ENCODE measurements at places on chromosomes 11 and 22. TPM values are rescaled to one million over a fixed set of nuclear protein-coding genes. Genes with fewer than 3 reads are reported as not detected.

DNA sequence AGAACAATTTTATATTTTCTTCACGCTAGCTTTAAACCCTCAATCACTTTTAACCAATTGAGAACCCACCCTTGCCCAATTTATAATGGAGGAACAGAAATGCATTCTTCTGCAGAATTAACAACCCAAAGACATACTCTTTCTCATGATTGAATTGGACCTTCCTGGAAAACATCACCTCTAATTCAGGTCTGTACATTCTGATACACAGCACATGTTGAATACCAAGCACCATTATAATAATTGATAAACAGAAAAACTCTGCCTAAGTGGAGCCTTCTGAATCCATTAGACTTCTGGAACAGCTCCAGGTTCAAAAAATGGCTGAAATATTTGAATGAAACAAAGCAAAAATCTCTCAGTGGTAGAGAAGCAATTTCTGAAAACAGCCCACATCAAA lies 105.4 kb downstream of the FAM76B start:
- peaks cover 10% of the 10 kb centered on the region for H3K4me1 ChIP-seq
- no peak overlapping the region for H3K4me3 ChIP-seq
- H3K36me3 ChIP-seq, result no peaks in the 10 kb centered on the region
- no peaks in the 10 kb centered on the region for H3K27me3 ChIP-seq
- DNase-seq, result no peak

- H3K4me3 ChIP-seq, result no peak overlapping the region
- no peaks in the 10 kb centered on the region for H3K36me3 ChIP-seq
- peaks cover 21% of the 10 kb centered on the region for H3K4me1 ChIP-seq
- peaks cover 7% of the 10 kb centered on the region for H3K27me3 ChIP-seq
- no peak overlapping the region for H3K27ac ChIP-seq
Measured at GRCh38 chr11:62922653-62923431, 1.7 kb upstream of the CHRM1 start.

DNA sequence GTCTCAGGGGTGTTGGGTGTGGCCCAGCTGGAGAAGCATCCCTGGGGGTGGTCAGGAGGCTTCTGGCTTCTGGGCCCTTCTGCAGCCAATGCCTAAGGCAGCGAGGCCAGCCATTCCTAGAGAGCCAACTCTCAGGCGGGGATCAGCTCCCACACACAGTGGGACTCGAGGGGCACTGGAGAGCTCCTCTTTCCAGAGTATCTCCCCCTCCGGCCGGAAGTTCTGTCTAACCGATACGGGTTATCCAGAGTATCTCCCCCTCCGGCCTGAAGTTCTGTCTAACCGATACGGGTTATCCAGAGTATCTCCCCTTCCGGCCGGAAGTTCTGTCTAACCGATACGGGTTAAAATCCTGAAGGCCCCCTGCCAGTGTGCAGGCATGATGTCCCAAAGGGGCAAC lies 71.2 kb upstream of the B3GAT1 start:
- no peak overlapping the region for H3K4me3 ChIP-seq
- H3K4me1 ChIP-seq, result peaks cover 4% of the 10 kb centered on the region
- no peak for DNase-seq
- no peaks in the 10 kb centered on the region for H3K27me3 ChIP-seq
- H3K27ac ChIP-seq, result no peak overlapping the region
- peaks cover 6% of the 10 kb centered on the region for H3K36me3 ChIP-seq

- H3K4me3 ChIP-seq, result peak overlapping the region; percentile 85
- H3K36me3 ChIP-seq, result peaks cover 2% of the 10 kb centered on the region
- peaks cover 51% of the 10 kb centered on the region for H3K4me1 ChIP-seq
- H3K27me3 ChIP-seq, result no peaks in the 10 kb centered on the region
- DNase-seq, result peak; percentile 77
Measured at GRCh38 chr11:119029340-119030028, 1.2 kb downstream of the SLC37A4 start.

PATE4 gene
- total RNA-seq, result not detected

C11orf65 gene
- 0.75 TPM for total RNA-seq
